Esophagus squamous epithelium (tissue), 5 donors: ENCODE measurements at places on chromosomes 7 and 10.

GRCh38 chr10:28970231-28970630 lies 292.9 kb downstream of the BAMBI start:
- H3K4me1 ChIP-seq: peaks cover 22% of the 10 kb centered on the region
- DNase-seq: no peak
- H3K27ac ChIP-seq: no peak overlapping the region
- H3K27me3 ChIP-seq: no peaks in the 10 kb centered on the region
- no peaks in the 10 kb centered on the region for H3K36me3 ChIP-seq

DNA sequence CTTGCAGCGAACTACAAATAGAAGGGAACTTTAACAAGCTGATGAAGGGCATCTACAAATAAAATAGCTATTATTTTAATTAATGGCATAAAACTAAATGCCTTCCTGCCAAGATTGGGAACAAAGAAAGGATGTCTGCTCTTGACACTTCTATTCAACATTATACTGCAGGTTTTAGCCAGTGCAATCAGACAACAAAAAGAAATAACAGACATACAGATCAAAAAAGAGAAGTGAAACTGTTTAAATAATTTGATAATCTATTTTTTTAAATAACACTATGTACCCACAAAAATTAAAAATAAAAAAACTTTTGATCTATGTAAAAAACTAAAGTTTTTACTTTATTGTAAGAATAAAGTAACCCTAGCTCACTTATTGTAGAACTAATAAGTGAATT lies 22.4 kb upstream of the TLL2 start:
- no peak overlapping the region for H3K27ac ChIP-seq
- no peak for DNase-seq
- no peaks in the 10 kb centered on the region for H3K27me3 ChIP-seq
- H3K36me3 ChIP-seq: no peaks in the 10 kb centered on the region
- H3K4me1 ChIP-seq: no peaks in the 10 kb centered on the region

GRCh38 chr7:117766913-117767312 lies 106.3 kb downstream of the CTTNBP2 start:
- H3K27ac ChIP-seq: no peak overlapping the region
- no peaks in the 10 kb centered on the region for H3K36me3 ChIP-seq
- H3K4me3 ChIP-seq: no peak overlapping the region
- no peak for DNase-seq

DNA sequence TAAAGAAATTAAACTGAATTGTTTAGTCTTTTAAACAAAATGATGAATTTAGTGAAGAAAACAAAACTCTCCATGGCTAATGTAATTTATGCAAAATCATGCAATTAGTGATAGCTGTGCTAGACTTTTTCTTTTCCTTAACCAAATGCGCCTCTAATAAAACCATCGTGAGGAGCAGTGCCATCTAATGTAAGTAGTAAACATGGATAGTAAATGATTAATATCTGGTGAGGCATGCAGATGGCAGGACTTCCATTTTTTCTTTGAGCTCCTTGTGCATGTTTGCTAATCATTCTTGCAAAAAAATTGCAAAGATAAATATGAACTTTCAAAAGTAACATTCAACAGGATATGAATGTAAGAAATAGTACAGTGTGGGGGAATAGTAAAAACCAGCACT lies 2.3 kb downstream of the INSYN2A start:
- H3K36me3 ChIP-seq: no peaks in the 10 kb centered on the region
- peaks cover 22% of the 10 kb centered on the region for H3K4me1 ChIP-seq
- peaks cover 40% of the 10 kb centered on the region for H3K27me3 ChIP-seq
- no peak overlapping the region for H3K4me3 ChIP-seq

GRCh38 chr10:1195828-1196227 lies 139.6 kb downstream of the WDR37 start:
- H3K4me1 ChIP-seq: no peaks in the 10 kb centered on the region
- DNase-seq: no peak
- no peaks in the 10 kb centered on the region for H3K27me3 ChIP-seq
- no peak overlapping the region for H3K27ac ChIP-seq
- no peak overlapping the region for H3K4me3 ChIP-seq

GRCh38 chr10:93491602-93492121 lies 4.8 kb upstream of the CEP55 start:
- no peaks in the 10 kb centered on the region for H3K36me3 ChIP-seq
- no peaks in the 10 kb centered on the region for H3K27me3 ChIP-seq

DNA sequence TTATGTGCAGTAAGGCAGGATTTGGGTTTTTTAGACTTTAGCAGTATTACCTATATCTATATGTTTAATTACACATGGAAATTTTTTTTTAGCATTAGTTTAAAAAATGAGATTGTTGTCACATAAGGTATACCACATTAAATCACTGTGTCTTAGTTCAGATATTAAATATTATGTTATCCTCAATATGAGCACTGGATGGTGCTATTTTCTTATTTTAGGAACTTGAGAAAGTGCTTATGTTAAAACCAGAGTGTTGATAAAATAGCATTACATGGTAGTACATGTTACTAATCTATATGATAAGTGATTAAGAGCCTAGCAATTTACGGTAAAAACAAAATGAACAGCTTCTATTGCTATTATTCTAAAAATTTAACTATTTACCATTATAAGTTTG lies 28.8 kb downstream of the MIOS start:
- H3K27ac ChIP-seq: no peak overlapping the region
- no peaks in the 10 kb centered on the region for H3K27me3 ChIP-seq
- no peaks in the 10 kb centered on the region for H3K4me1 ChIP-seq
- peaks cover 6% of the 10 kb centered on the region for H3K36me3 ChIP-seq

DNA sequence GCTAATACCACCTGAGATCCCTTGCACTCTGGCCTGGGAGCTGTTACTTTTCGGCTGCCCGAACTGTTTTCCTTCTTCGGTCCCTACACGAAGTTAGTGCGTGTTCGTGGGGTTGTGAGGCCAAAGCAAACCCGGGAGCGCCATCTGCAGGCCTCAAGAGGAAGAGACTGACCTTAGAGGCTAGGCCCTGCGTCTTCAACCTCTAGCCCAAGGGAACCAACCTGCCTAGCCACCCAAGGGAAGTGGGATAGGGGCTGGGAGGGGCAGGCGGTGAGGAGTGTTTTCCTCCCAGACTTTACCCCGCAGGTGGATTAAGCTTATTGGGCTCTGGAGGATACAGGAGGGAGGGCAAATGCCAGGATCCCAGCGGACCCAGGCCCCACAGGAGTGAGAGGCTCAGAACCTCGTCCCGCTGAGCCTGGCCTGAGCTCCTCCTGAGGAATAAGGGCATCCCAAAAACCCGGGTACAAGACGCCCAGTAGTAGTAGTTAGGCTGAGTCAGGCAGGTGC lies 1.7 kb upstream of the PAX2 start:
- H3K4me3 ChIP-seq: no peak overlapping the region
- H3K36me3 ChIP-seq: no peaks in the 10 kb centered on the region
- H3K4me1 ChIP-seq: peaks cover 83% of the 10 kb centered on the region
- H3K27ac ChIP-seq: no peak overlapping the region
- no peak for DNase-seq
- peaks cover 100% of the 10 kb centered on the region for H3K27me3 ChIP-seq

- no peak for DNase-seq
- H3K4me1 ChIP-seq: no peaks in the 10 kb centered on the region
- no peaks in the 10 kb centered on the region for H3K36me3 ChIP-seq
- H3K27me3 ChIP-seq: no peaks in the 10 kb centered on the region
- no peak overlapping the region for H3K4me3 ChIP-seq
- H3K27ac ChIP-seq: no peak overlapping the region
Observed at GRCh38 chr7:64626083-64626469, 39.9 kb upstream of the ZNF107 start.

GRCh38 chr10:32692174-32692573 lies 246.2 kb downstream of the CCDC7 start:
- DNase-seq: no peak
- H3K36me3 ChIP-seq: no peaks in the 10 kb centered on the region
- no peak overlapping the region for H3K27ac ChIP-seq
- no peaks in the 10 kb centered on the region for H3K27me3 ChIP-seq
- no peaks in the 10 kb centered on the region for H3K4me1 ChIP-seq
- H3K4me3 ChIP-seq: no peak overlapping the region

DNA sequence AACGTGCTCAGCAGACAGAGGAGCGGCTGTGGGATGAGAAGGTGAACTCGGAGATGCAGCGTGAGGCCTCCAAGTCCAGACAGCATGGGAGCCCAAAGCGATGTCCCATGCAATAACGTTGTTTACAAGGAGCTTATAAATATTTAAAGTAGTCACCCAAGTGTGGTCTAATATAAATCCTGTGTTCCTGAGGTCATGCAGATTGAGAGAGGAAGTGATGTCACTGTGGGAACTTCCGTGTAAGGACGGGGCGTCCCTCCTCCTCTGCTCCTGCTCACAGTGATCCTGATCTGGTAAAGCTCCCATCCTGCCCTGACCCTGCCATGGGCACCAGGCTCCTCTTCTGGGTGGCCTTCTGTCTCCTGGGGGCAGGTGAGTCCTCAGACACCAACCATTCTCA lies 94.7 kb upstream of the PRSS58 start:
- no peaks in the 10 kb centered on the region for H3K4me1 ChIP-seq
- no peak overlapping the region for H3K4me3 ChIP-seq
- H3K36me3 ChIP-seq: no peaks in the 10 kb centered on the region
- no peaks in the 10 kb centered on the region for H3K27me3 ChIP-seq
- H3K27ac ChIP-seq: no peak overlapping the region
